SIG-M5 (cell line): ENCODE measurements at places on chromosomes 3 and 15.
A peak's percentile ranks its signal among the peaks of the same experiment; 100 is the strongest.

GRCh38 chr3:135007607-135008006 is 212.5 kb downstream of the EPHB1 start:
- no peak for DNase-seq

- DNase-seq: no peak
Measured at GRCh38 chr3:110243081-110243480, 828.5 kb upstream of the NECTIN3 start.

- DNase-seq: no peak
Measured at GRCh38 chr3:13670292-13670691, 121.4 kb downstream of the FBLN2 start.

GRCh38 chr15:81660976-81661375 is 287.0 kb upstream of the TMC3 start:
- DNase-seq: no peak

GRCh38 chr3:49626796-49627195 is 47.4 kb upstream of the APEH start:
- DNase-seq: no peak

DNA sequence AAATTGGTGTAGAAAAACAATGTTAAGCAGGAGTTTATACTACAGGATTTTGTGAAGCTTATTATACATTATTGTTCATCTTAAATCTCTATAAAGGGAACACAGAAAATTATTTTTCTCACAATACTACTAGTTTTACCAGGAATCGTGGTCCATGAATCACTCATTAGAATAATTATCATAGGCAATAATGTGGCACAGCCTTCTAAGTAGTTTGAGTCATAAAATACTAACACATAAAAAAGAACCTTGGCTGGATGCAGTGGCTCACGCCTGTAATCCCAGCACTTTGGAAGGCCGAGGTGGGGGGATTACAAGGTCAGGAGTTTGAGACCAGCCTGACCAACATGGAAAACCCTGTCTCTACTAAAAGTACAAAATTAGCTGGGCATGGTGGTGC is 393.1 kb upstream of the ZNF717 start:
- DNase-seq: no peak

GRCh38 chr3:123150449-123151215 is 51.1 kb upstream of the SEC22A start:
- DNase-seq: no peak

GRCh38 chr3:190886945-190887344 is 24.5 kb upstream of the GMNC start:
- no peak for DNase-seq

- DNase-seq: no peak
Measured at GRCh38 chr3:111012388-111013248, 59.0 kb upstream of the NECTIN3 start.

DNA sequence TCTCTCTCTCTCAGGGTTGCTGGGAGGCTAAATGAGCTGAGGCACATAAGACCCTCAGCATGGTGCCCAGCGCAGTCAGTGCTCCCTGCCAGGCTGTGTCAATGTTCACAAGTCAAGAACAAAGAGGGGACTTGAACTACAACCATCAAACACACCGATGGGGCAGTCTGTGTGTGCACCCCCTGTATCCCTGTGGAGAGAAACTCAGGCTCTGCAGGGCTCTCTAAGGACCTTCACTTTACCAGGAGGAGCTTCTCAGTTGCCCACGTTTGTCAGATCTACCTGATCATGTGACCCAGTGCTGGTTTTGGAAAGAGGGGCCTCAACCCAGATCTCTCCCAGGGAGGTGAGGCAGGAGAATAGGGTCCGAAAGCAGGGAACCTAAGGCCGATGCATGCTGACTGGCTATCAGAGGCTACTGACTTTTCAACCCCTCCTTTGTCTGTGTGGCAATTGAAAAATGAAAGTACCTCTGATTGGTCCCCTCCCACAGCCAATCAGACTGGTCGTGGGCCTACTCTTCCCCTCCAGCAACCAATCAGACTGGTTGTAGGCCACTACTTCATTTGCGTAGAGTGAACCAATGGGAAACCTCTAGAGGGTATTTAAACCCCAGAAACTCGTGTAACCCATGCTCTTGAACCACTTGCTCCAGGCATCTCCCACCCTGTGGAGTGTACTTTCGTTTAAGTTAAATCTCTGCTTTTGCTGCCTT is 34.0 kb downstream of the RHCG start:
- no peak for DNase-seq

GRCh38 chr3:147589016-147589415 is 179.9 kb downstream of the ZIC1 start:
- DNase-seq: no peak

DNA sequence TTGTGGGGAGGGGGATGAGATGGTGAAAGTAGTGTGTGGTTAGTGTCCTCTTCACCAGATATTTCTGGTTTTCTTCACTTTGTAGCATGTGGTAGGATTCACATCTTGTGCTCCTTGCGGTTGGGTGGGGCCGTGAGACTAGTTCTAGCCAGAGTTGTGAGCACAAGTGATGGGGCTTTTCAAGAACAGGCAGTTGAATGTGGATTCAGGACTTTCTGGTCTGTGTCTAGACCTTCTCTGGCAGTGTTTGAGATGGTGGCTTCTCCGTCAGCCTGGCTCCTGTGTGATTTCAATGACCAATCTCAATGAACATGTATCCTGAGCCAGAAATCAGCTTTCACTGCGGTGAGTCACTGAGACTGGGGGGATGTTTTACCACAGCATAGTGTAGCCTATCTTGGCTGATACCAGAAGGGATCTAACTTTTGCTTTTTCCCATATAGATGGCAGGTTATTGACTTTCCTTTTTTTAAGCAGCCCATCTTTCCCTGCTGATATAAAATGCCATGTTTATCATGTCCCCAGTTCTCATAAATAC is 82.6 kb downstream of the RPLP1 start:
- no peak for DNase-seq

- DNase-seq: no peak
Measured at GRCh38 chr3:193729088-193729465, 136.1 kb downstream of the OPA1 start.

GRCh38 chr3:11794927-11795326 is 51.8 kb downstream of the TAMM41 start:
- no peak for DNase-seq

DNA sequence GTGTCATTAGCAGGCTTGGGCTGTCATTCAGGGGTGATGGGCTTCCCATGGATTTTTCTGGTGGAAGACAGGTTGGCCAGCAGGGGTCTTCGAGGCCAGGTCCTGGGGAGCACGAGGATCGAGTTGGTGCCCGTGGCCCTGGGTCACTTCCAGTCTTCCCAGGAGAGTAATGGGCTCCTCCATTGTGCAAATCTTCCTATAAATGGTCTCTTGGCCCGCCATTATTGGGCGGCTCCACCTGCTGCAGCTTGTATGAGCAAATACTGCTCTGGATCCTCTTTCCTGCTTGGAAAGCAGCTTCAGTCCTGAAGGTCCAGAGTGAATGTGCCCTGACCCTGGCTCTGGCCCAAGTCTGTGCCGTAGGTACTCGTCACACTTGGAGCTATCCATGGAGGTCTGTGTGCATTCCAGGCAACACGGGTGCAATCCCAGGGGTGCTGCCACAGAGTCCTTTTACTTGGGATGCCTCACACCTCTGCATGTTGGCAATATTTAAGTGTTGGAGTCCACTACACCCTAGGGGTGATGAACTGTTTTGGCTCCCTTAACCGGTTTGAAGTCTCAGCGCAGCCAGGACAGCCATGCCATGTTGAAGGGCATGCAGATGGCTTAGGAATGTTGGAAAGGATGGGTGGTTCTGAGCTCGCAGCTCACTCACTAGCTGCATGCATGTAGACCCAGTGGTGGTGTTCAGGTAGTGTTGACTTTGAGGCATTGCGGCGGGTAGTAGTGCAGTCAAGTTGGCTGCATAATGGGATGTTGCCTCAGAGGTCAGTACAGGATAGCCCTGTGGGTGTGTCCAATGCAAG is 97.6 kb downstream of the SNRPN start:
- DNase-seq: no peak

- no peak for DNase-seq
Measured at GRCh38 chr3:101828691-101829436, 20.4 kb upstream of the NFKBIZ start.

GRCh38 chr15:29331669-29332068 is 62.0 kb upstream of the NSMCE3 start:
- DNase-seq: no peak

DNA sequence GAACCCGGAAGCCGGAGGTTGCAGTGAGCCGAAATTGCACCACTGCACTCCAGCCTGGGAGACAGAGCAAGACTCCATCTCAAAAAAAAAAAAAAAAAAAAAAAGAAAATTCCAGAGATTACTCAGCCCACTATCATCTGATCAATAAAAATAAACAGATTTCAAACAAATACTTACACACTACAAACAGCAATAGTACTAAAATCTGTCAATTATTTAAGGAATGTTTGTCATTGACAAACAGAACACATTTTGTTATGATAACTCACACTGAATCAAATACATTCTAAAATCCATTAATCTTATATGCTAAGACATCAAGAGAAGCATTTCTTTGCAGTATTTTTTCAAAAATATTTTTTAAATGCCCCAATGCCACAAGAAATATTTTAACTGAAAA is 7.6 kb downstream of the MYO9A start:
- no peak for DNase-seq

GRCh38 chr3:882533-882932 is 210.3 kb upstream of the CNTN6 start:
- no peak for DNase-seq

DNA sequence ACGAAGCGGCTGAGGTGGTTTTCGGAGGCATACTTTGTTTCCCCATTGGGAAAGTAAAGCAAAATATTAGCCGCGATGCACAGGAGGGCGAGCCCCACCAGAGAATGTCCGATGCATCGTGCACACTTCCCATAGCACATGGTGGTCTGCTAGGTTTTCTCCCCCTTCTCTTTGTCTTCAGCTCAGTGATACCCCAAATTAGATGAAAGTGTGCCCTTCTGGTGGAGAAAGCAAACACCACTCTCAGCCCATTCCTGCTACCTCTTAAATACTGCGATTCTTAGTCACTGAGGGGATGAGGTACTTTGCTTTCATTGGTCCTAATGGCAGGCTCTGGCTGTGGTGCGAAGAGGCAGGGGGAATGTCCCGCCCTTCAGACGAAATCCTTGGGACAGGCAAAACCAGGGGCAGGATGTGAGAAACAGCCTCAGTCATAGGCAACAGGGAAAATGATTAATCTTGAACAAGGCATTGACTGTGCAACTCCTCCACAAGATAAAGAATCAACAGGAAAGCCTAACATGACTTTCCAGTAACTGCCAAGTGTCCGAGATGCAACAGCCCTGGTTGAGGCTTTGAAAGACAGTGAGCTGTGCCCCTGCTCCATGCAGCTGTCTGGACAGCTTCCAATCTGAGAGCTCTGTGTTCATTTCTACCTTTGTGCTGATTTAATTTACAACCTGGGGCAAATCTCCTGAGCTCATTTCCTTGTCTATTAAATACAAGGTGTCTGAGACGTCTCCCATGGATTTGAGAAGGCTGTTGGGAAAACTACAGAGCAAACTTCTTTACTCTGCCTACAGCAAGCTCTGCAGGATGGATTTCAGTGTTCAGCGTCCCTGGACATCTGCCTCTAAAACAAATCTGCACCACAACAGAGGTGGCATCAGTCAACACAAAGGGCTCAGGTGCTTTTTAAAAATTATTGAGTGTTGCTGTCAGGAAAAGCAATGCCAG is at the start of gene TM4SF1:
Gene TM4SF1 (minus strand): TSS at position 242 of the 957 bp plus-strand sequence. CDS start 102 bp downstream, at position 140.
- no peak for DNase-seq

DNA sequence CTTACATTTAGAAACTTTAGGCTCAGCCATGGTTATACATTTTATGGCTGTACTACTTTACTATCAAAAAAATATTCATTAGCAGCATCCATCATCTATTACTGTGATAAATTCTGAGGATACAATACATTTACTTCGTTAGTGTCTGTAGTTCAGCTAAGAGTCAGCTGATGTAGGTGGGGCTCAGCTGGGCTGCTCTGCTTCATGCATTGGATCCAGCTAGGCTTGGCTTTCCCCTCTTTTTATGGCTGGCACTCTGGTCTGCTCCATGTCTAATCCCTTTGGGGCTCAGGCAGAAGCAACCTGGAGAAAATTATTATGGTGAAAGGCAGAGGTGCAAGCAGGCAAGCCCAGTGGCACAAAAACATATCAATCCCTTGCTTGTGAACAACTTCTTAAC is 930.1 kb upstream of the NR2F2 start:
- no peak for DNase-seq

GRCh38 chr3:71186801-71187200 is 396.7 kb downstream of the FOXP1 start:
- no peak for DNase-seq

DNA sequence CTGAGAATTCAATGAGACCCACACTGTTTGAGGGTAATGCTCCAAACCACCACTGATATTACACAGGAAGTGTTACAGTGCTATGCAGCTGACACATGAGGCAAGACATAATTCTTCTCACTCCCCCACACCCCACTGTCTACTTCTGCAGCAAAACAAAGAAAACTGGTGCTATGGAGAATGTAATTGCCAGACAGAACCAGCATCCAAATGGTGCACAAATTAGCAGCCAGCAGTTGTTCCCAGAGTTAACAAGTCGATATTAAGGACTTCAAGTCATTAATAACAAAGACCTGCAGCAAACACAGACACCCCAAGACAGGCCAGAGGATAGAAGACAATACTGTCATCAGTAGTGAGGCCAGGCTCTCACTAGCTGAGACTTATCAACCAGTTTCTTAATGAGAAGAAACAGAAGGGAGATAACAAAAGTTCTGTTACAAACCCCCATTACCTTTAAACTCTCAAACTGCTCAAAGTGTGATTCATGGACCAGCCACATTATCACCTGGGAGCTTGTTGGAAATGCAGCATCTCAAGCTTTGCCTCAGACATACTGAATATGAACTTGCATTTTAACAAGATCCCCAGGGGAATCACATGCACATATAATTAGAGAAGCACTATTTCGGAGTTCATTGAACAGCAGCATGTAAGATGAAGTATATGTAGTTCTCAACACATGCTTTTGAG is 58.7 kb upstream of the FNDC3B start:
- peak; percentile 35 for DNase-seq

GRCh38 chr15:100715571-100716455 is 113.4 kb downstream of the ASB7 start:
- no peak for DNase-seq
